ENCODE measurements at places on chromosomes 13 and 19. TPM values are rescaled to one million over a fixed set of nuclear protein-coding genes. Genes with fewer than 3 reads are reported as not detected.

- peaks cover 4% of the 10 kb centered on the region for H3K4me1 ChIP-seq
- H3K27ac ChIP-seq = no peak overlapping the region
- H3K36me3 ChIP-seq = no peaks in the 10 kb centered on the region
- H3K4me3 ChIP-seq = peak overlapping the region; percentile 88
- DNase-seq = peak; percentile 89
These were observed 1.1 kb upstream of the ZNF763 start for GRCh38 chr19:11963566-11964355.

DNA sequence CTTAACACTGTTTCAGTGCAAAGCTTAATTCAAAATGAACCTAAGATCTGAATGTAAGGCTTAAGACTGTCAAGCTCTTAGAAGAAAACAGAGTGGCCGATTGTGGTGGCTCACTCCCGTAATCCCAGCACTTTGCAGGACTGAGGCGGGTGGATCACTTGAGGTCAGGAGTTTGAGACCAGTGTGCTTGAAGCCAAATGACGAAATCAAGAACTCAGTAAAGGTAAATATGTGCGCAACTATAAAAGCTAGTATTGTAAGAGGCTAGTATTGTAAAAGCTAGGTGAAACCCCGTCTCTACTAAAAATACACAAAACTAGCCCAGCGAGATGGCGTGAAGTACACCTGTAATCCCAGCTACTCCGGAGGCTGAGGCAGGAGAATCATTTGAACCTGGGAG, 12.7 kb downstream of the ATP4B start:
- no peak overlapping the region for H3K27ac ChIP-seq
- no peaks in the 10 kb centered on the region for H3K27me3 ChIP-seq
- DNase-seq = no peak
- H3K36me3 ChIP-seq = peaks cover 32% of the 10 kb centered on the region
- no peaks in the 10 kb centered on the region for H3K4me1 ChIP-seq
- H3K4me3 ChIP-seq = no peak overlapping the region

DNA sequence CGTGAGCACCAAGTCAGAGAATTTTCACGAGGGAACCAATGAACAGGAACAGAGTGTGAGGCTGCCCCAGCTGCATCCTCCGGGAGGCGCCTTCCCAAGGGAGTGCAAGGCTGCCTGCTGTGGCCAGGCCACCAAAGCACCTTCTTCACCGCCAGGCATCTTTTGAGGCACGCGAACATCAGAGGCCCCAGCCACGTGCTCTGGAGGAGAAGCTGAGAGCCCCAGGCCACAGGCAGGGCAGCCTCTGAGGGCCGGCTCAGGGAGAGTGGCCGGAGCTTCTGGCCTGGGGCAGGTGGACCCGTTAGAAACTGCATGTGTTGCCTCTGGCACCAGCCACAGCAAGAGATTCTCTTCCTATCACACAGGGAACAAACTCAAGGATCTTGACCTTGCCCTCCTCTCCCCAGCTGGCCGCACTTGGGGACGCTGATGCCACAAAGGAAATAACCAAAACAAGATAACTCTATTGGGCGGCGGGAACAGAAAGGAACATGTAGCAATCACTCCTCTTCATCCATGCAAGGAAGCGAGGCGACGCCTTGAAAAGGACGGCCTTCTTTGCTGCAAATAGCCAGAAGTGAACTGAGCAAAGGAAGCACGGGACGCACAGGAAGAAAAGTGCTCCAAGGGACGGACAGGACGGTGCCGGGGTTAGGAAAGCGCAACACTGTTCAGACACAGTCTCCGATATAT, 19.9 kb downstream of the GAS6 start:
- no peak overlapping the region for H3K27ac ChIP-seq
- peaks cover 6% of the 10 kb centered on the region for H3K36me3 ChIP-seq
- no peaks in the 10 kb centered on the region for H3K27me3 ChIP-seq
- H3K4me1 ChIP-seq = no peaks in the 10 kb centered on the region
- DNase-seq = no peak
- H3K4me3 ChIP-seq = no peak overlapping the region

- no peaks in the 10 kb centered on the region for H3K4me1 ChIP-seq
- H3K36me3 ChIP-seq = peaks cover 20% of the 10 kb centered on the region
- no peak for DNase-seq
- H3K27ac ChIP-seq = no peak overlapping the region
- no peak overlapping the region for H3K4me3 ChIP-seq
These were observed 39.9 kb downstream of the PCCA start for GRCh38 chr13:100128838-100129237.

- no peak for DNase-seq
- H3K27me3 ChIP-seq = no peaks in the 10 kb centered on the region
- H3K27ac ChIP-seq = no peak overlapping the region
- no peaks in the 10 kb centered on the region for H3K4me1 ChIP-seq
- no peak overlapping the region for H3K4me3 ChIP-seq
- peaks cover 52% of the 10 kb centered on the region for H3K36me3 ChIP-seq
These were observed 13.5 kb upstream of the PLA2G4C start for GRCh38 chr19:48123907-48124651.

DNA sequence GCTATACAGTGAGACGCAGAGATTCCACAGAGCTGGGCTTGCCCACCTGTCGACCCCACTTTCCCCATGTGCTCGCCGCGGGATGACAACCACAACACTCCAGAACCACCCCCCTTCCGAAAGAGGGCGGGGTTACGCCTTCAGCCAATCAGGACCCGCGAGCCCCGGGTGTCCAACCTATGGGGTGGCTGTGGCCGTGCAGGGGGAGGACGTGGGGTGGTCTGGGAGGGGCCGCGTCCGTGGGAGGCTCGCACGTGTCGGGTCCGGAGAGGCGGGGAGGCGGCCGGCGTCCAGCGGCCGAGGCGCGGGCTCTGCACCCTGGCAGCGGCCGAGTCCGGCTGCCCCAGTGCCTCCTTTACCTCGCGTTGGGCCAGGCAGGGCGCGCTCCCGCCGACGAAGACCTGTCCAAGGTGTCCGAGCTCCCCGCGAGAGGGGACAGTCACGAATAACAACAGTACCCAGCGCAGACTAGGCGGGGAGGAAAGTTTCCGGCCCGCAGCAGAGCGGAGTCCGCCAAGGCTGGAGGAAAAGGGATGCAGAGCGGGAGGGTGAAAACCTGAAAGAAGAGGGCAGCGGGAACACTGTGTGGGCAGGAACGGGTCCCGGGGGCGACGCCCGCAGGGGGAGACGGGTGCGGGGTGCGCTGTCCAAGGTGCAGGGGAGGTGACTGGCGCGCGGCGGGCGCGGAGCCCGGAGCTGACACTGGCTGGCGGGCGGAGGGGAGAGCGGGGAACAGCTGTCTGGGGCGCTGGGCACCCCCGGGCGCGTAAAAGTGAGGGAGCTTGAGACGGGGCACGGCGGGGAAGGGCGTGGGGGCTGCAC, 911 bp downstream of the ENOX1 start:
- no peak overlapping the region for H3K27ac ChIP-seq
- peak overlapping the region; percentile 75 for H3K4me3 ChIP-seq
- DNase-seq = peak; percentile 88
- no peaks in the 10 kb centered on the region for H3K4me1 ChIP-seq
- peaks cover 64% of the 10 kb centered on the region for H3K27me3 ChIP-seq

DNA sequence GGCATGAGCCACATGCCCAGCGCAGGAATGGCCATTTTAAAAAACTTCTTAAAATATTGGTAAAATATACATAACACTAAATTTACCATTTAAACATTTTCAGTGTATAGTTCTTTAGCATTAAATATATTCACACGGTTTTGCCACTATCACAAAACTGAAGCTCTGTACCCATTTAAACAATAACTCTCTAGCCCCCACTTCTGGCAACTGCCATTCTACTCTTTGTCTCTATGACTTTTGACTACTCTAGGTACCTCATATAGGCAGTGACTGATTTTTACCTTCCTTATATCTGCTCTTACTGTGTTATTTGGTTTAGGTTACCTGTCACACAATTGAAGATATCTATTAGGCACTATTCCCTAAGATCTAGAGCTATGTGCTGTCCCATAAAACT, 2.3 kb upstream of the KBTBD7 start:
- no peak overlapping the region for H3K27ac ChIP-seq
- H3K36me3 ChIP-seq = peaks cover 7% of the 10 kb centered on the region
- H3K4me1 ChIP-seq = no peaks in the 10 kb centered on the region
- H3K27me3 ChIP-seq = no peaks in the 10 kb centered on the region
- no peak overlapping the region for H3K4me3 ChIP-seq

DNA sequence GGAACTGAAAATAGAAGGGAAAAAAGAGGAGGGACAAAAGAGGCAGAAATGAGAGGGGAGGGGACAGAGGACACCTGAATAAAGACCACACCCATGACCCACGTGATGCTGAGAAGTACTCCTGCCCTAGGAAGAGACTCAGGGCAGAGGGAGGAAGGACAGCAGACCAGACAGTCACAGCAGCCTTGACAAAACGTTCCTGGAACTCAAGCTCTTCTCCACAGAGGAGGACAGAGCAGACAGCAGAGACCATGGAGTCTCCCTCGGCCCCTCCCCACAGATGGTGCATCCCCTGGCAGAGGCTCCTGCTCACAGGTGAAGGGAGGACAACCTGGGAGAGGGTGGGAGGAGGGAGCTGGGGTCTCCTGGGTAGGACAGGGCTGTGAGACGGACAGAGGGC, at the start of gene CEACAM5:
TSS of gene CEACAM5 (plus strand) at position 146 of the 400 bp plus-strand sequence. CDS start at position 252, 106 bp downstream.
- no peaks in the 10 kb centered on the region for H3K4me1 ChIP-seq
- H3K27me3 ChIP-seq = no peaks in the 10 kb centered on the region
- H3K27ac ChIP-seq = no peak within 1 kb of the TSS
- no peaks in the 10 kb centered on the region for H3K36me3 ChIP-seq
- no peak within 1 kb of the TSS for H3K4me3 ChIP-seq
- no peak for DNase-seq

- no peaks in the 10 kb centered on the region for H3K4me1 ChIP-seq
- H3K36me3 ChIP-seq = no peaks in the 10 kb centered on the region
- no peak for DNase-seq
- no peak overlapping the region for H3K27ac ChIP-seq
- no peak overlapping the region for H3K4me3 ChIP-seq
- no peaks in the 10 kb centered on the region for H3K27me3 ChIP-seq
These were observed 224.2 kb upstream of the IRS2 start for GRCh38 chr13:110010404-110011138.

GRCh38 chr19:55092423-55093318, 17.0 kb downstream of the EPS8L1 start:
- no peaks in the 10 kb centered on the region for H3K27me3 ChIP-seq
- H3K4me1 ChIP-seq = no peaks in the 10 kb centered on the region
- DNase-seq = peak; percentile 90
- no peak overlapping the region for H3K27ac ChIP-seq
- H3K4me3 ChIP-seq = no peak overlapping the region

DNA sequence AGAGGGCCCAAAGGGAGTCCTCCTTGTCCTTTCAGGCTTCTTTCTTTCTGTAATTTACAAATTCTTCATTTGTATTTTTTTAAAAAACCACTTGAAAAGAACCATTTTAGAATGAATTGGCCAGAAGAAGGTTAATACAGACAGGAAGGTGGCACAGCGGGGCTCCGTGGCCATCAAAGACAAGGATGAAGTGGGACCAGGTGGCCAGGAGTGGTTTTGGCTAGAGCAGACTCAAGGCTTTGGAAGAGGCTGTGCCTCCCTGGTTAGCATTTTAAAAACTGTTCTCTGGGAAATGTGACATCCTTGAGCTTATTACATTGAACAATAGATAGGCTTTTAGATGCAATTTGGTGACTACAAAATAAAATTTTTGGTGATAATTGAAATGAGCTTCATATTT, 48.4 kb downstream of the ATP8A2 start:
- no peaks in the 10 kb centered on the region for H3K4me1 ChIP-seq
- H3K36me3 ChIP-seq = no peaks in the 10 kb centered on the region
- H3K4me3 ChIP-seq = no peak overlapping the region
- H3K27ac ChIP-seq = no peak overlapping the region
- no peaks in the 10 kb centered on the region for H3K27me3 ChIP-seq

- H3K4me1 ChIP-seq = no peaks in the 10 kb centered on the region
- DNase-seq = peak; percentile 88
These were observed 28.0 kb upstream of the KBTBD7 start for GRCh38 chr13:41222259-41222852.

- no peaks in the 10 kb centered on the region for H3K27me3 ChIP-seq
- no peaks in the 10 kb centered on the region for H3K4me1 ChIP-seq
- H3K36me3 ChIP-seq = peaks cover 69% of the 10 kb centered on the region
These were observed 545 bp downstream of the RAD23A start for GRCh38 chr19:12946092-12946721.

GRCh38 chr13:29923554-29924481, 73.4 kb upstream of the UBL3 start:
- no peaks in the 10 kb centered on the region for H3K27me3 ChIP-seq
- DNase-seq = peak; percentile 93
- peak overlapping the region; percentile 74 for H3K27ac ChIP-seq

The GJB2 gene
- 0.26 TPM for total RNA-seq

The LINGO3 gene
- total RNA-seq = 0.20 TPM

The IFI30 gene
- 11.1 TPM for total RNA-seq

The MAG gene
- not detected for total RNA-seq

The YIF1B gene
- 66.0 TPM for total RNA-seq

The FCHO1 gene
- total RNA-seq = 8.5 TPM
